ENCODE measurements at places on chromosomes 13 and 19.
A peak's percentile ranks its signal among the peaks of the same experiment; 100 is the strongest.

DNA sequence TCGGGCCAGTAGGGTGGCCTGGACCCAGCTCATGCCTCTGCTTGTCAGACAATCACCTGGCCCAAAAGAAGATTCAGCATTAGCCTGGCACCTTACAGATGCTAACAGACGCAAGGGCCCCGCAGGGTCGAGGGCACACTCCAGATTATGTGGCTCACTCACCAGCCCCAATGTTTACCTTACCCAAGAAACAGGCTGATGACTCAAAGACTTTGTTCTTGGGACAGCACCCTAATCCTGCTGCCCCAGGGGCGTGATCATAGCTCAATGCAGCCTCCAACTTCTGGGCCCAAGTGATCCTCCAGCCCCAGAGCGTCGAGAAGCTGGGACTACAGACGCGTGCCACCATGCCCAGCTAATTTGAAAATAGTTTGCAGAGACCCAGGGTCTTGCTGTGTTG is 9.8 kb downstream of the ECSIT start:
- no peak for DNase-seq

DNA sequence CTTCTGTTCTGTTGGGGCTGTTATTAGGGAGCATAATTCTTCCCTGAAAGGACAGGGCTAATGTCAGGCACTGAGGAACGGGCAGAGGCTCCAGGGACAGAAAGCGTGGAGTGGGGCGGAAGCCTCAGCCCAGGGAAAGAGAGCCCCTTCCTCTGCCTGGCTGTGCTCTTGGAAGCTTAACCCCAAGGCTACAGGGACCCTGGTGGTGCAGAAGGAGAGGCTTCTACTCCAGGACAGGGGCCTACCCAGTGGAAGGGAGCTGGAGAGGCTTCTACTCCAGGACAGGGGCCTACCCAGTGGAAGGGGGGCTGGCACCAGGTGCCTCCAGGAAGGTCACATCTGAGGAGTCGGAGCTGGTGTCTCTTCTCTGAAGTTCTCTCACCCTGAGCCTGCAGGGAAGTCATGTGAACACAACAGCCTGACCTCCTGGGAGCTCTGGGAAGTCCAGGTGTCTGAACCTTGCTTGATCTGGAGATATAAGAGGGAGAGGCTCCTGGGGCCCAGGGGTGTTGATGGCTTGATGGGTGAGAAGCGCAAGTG is 159.5 kb upstream of the SOX1 start:
- no peak for DNase-seq

GRCh38 chr13:44211704-44212346 is 161.8 kb upstream of the SERP2 start:
- DNase-seq = no peak

DNA sequence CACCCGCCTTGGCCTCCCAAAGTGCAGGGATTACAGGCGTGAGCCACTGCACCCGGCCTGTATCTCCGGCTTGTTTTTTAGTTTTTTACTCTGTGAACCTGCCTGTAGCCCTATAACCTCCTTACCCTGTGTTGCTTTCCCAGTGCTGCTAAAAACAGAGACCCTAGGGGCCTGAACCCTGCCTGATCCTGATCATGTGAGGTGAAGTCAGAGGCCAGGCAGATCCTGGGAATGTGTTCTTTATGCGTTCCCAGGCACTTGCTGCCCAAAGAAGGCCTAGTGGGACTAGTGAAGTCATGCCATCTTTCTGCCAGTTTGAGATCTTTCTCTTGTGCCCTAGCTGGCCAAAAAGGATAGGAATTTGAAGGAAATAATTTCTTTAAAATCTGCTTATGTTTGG is 4.6 kb downstream of the UBA2 start:
- no peak for DNase-seq

DNA sequence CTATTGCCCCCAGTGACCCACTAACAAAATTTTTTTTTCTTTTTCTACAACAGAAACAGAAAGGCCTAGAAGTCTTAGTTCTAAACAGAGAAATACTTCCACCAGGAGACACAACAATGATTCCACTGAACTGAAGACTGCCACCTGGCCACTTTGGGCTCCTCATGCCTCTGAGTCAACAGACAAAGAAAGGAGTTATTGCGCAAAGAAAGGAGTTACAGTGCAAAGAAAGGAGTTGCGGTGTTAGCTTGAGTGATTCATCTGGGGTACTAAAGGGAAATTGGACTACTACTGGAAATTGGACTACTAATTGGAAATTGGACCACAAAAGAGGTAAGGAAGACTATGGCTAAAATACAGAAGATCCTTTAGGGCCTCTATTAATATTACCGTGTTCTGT is 116.6 kb downstream of the PCDH17 start:
- no peak for DNase-seq

- DNase-seq = no peak
These were observed 989 bp downstream of the ZNF766 start for GRCh38 chr19:52270266-52270885.

DNA sequence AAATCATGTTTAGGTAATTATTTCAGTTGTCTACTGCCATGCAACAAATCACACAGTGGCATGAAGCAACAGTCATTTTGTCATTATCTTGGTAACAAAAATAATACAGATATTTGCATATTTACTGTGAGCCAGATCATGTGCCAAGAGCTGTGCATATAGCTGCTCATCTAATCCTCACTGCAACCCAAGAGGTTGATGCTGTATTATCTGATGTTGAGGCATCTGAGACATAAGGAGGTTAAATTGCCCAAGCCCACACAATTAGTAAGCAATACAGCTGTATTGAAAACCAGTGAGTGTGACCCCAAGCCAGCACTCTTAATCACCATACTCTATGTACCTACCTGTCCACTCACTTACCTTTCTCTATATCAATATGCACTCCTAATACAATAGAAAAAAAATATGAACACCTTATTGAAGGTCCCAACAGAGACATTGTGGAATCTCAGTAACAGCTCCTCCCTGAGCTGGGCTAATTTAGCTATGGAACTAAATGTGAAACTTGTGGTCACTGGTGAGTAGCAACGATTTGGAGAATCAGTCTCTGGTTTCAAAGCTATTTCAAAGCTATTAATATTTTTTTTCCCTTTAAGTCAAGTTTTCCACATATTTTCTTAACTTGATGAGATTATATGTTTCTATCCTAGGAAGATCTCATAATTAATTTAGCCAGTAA is 185.2 kb downstream of the KLF12 start:
- no peak for DNase-seq

GRCh38 chr13:26342898-26343297 is 89.0 kb downstream of the CDK8 start:
- no peak for DNase-seq

DNA sequence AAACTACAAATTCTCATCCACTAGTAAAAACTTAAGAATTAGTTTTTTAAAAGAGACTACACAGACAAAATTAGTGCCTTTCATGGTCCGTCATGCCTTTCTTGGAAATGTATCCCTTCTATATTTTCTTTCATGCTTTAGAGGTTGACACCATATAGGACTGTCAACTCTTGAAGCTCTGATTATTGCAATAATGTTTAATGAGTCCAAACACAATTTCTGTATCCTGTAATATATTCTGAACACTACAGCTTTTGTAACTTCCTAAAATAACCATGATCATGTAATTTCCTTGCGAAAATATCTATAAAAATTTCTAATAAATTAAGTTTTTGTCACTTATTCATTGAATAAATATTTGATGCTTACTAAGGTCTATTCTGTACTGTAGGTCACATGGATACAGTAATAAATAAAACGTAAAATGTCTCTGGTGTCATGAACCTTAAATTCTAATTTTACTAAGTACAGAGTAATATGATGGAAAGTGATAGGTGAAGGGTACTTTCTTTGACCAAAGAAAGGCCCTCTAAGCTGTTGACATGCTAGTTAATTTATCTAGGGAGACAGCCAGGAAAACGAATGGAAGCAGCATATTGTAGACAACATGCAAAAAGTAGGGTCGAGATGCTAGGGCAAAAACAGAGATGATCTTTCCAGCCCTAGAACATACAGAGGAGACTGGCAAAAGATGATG is 687.3 kb upstream of the PCDH9 start:
- no peak for DNase-seq

- no peak for DNase-seq
These were observed 1189.9 kb downstream of the UQCRFS1 start for GRCh38 chr19:28023064-28023463.

DNA sequence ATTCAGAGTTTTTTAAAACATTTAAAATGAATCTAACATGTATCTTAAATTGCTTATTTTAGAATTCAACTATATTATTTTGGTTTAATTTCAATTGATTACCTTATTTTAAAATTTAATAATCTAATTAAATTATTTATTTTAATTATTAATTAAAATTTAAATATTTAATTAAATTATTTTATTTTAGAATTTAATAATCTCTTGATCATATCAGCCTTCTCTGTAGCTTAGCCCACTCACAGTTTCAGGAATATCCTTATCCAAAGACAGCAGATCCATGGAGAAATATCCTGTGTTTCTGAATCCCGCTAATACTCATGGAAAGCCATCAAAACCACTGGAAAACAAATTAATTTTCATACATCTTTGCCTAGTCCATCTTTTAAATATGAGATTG is 1669.2 kb downstream of the PCDH9 start:
- no peak for DNase-seq

- no peak for DNase-seq
These were observed 124.9 kb downstream of the CYSLTR2 start for GRCh38 chr13:48778610-48779009.

DNA sequence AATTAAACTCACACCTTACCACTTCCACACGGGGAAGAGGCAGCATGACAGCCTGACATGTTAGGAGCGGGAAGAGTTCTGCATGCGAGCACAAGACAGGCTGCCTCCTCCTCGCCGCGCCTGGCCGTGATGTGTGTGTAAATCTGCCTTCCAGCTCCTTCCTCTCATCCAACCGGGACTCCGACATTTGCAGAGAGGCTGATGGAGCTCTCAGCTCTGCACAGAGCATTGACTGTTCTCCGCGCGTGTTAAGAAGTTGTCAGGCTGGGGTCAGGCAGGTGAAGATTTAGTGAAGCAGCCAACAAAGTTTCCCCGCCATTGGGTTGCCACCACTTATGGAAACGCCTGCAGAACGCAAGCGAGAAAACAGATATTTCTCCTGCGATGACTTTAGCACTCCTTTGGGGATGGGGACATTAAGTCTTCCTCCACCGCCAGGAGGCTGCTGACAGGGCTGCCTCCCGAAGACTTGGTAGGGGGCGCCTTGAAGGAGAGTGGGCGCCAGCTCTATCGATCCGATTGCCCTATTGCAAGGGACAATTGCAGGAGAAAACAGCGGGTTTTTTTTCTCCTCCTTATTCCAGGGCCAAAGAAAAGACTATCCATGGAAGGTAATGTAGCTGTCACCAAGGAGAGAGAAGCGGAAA is 213.9 kb upstream of the TSHZ3 start:
- DNase-seq = no peak

DNA sequence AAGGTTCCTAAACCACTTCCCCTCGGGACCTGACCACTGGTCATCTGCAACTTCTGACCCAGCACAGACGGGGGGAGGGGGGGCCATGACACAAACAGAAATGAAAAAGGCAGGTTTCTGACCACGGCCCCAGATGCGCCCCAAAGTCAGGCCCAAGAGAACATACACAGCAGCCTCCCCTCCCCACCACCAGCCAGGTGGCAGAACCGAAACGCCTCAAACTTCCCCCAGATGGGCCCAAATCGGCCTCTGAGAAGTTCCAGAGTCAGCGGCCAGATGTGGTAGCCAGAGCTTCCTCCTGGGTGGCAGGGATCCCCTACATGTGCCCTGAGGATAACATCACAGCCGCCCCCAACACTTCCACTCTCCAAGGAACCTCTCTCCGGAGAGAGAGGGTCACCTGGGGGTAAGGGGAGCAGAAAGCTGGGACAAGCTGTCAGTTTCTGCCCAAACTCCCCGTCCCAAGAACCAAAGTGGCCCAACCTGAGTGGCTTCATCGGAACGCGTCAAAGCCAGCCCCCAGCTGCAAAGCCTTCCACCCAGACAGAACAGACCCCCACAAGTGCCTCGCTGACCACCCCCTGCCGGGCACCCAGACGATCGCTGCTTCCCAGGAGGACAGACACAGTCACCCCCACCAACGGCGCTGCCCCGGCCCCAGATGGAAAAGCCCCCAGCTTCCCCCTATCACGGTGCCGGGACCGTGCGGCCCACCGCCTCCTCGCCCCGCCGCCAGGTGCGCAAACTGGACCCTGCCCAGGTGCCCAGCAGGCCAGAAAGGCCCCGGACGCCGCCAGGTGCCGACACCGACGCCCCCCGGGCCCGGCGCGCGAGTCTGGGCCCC is 800 bp downstream of the ELL start:
- no peak for DNase-seq

DNA sequence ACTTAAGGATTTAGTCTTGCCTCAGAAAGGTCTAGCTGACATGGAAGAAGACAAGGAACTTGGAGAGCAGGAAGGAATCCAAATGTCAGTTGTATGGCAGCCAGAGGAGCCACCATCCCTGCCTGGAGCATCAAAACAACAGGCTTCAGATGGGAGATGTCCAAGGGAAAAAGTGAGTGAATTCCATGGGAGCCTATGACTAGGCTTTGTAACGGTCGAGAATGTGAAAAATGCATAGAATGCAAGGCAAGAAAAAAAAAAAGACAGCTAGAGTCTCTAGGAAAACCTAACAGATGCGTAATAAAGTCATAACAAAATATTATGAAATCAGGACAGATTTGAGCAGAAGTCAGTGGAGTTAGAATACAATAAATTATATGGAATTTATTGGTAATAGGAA is 183.7 kb upstream of the LSM14A start:
- no peak for DNase-seq

DNA sequence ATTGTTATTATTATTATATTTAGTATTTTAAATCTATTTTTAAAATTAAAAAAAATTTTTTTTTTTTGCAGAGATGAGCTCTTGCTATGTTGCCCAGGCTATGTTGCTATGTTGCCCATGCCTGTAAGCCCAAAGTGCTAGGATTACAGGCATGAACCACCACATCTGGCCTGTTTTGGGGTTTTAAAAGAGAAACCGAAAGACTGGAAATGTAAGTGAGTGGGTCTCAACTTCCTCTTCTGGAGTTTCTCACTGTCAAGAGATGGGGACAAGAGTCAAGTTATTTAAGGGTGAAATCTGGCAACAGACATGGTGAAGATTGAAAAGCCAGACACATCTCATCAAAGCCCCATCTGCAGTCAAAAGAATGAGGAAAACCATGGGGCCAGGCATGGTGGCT is 4.2 kb upstream of the OR7G3 start:
- no peak for DNase-seq

DNA sequence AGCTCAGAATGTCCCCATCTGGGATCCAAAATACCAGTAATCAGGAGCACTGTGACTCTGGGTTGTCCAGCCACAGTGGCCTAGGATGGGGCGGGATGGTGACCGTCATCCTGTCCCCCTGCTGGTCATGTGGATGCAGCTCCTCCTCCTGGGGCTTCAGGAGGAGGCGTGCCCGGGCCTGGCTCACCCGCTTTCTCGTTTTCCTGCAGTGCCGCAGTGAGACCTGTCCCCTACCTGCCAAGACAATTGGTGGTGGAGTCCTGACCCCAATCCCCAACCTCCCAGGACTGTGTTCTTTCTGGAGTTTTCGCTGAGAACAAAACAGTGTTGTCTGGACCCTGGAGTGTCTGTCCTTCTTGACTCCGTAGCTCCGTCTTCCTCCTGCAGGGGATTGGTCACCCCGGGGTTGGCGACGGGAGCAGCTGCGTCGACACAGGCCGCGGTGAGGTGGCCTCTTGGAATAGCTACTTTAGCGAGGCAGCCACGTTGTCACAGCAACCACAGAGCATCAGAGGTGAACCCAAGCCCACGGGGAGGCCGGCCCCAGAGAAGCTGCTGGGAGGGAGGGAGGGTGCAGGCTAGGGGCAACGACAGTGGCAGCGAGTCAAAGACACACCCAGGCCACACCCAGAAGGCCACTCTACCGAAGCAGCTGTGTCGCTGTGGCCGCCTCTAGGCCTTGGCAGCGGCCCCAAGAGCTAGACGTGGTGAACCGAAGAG is 10.2 kb upstream of the EMC10 start:
- no peak for DNase-seq

- peak; percentile 59 for DNase-seq
These were observed 36.8 kb downstream of the ACTN4 start for GRCh38 chr19:38684078-38684861.
